Suppressor macrophage treated with lipopolysaccharide for 4 hours (primary cell): ENCODE measurements at places on chromosomes 7 and 10.

DNA sequence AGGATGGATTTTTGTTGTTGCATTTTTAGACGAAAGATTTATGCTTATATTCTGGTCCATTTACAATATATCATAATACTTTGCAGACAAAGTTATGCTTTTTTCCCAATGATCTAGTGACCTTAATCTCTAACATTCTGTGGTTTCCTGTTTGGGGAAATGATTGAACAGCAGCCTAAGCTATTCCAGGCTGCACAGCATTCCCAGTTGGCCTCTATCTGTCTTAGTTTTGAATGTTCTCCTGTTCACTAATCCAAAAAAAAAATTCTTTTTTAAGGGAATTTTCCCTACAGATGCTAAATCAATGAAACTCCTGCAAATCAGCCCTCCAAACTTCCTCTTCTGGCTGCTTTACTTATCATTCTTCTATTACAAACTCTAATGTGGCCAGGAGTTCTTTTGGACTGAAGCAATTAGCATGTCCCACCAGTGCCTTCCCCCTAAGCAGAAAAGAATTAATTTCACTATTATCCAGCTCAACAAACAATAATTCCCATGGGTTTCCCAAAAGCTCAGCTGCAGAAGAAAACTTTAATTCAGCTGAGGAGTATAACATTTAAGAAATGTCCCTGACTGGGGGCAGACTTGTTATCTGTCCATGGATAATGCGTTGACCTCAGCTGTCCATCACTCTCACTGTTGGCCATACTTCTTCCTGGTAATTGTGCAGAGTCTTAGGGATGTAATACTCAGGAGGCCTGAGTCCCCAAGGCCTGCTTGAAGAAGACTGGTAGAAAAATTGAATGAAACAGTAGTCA lies 81.9 kb upstream of the TRIL start:
- DNase-seq: no peak

GRCh38 chr7:81715984-81716588 lies 53.8 kb downstream of the HGF start:
- no peak for DNase-seq

DNA sequence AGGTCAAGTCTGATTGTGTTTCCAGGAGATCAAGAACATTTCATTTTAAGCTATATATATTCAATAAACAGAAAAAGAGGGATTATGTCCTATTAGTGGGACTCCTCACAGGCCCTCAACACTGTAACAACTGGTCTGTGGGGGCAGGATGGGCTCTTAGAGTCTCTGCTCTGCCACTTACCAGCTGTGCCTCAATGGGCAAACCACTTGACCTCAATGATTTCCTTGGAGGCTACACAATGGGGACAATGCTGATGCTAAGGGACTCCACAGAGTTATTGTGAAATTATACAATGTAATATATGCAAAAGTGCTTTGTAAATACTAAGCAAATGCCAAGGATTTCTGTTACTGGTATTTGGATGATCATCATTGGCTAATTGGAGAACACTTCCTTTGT lies 33.2 kb upstream of the MXI1 start:
- no peak for DNase-seq

DNA sequence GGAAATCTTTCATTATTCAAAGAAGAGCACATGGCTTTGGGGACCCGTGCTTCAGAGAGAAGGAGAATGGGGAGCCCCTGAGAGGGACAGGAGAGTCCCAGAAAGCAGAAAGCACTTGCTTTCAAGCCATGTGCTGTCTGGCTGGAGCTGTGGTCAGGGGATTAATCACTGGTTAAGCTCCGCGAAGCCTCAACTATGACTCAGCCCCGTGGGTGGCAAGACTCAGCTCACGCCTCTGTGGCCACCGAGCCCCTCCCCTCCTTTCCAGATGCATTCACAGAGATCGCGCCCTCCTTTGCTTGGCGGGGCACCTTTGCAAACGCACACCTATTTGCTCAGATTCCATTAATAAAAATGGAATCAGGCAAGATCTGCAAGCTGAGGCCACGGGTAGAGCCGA lies 202.9 kb upstream of the TCERG1L start:
- DNase-seq: no peak

GRCh38 chr10:412109-412508 lies 276.9 kb downstream of the ZMYND11 start:
- DNase-seq: no peak

GRCh38 chr10:4708123-4708759 lies 117.8 kb upstream of the AKR1E2 start:
- no peak for DNase-seq

- no peak for DNase-seq
Observed at GRCh38 chr7:85713171-85713570, 526.3 kb upstream of the SEMA3D start.

DNA sequence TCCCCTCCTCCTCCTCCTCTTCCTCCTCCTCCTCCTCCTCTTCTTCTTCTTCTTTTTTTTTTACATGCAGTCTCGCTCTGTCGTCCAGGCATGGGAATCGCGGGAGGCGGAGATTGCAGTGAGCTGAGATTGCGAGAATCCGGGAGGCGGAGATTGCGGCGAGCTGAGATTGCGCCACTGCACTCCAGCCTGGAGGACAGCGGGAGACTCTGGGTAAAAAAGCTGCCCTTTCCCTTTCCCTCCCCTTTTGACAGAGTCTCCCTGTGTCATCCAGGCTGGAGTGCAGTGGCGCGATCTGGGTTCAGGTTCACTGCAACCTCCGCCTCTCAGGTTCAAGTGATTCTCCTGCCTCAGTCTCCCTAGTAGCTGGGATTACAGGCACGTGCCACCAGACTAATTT lies 168.1 kb upstream of the MALRD1 start:
- DNase-seq: no peak

- no peak for DNase-seq
Observed at GRCh38 chr10:79153745-79154144, 85.0 kb downstream of the ZMIZ1 start.

DNA sequence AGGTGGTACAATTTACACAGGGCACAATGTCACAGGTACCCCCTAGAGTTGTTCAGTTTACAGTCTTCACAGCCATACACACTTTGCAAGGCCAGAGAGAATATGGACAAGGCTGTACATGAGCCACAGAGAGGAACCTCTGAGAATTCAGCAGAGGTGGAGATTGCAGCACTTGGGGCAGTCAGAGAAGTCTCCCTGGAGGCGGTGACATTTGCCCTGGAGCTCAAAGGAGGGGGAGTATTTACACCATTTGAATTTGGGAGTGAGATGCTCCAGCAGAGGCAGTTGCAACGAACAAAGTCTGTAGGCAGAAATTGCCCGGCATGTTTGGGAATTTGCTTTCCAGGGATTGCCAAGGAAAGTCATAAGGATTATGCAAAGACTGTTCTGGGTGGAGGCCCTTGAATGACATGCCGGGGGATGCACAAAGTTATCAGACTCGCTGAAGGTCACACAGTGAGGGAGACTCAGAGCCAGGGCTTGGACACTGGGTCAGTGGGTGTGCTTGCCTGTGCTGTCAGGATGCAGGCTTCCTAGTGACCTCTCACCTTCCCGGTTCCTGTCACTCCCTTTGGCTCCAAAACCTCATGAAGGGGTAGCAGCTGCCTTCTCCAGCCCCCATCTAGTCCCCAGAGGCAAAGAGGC lies 160.7 kb upstream of the PCBD1 start:
- DNase-seq: peak; percentile 37
